ENCODE measurements at places on chromosomes 4 and X. TPM values are rescaled to one million over a fixed set of nuclear protein-coding genes. Genes with fewer than 3 reads are reported as not detected.

Gene DDX53
- not detected for total RNA-seq

Gene SHOX
- not detected for total RNA-seq

DNA sequence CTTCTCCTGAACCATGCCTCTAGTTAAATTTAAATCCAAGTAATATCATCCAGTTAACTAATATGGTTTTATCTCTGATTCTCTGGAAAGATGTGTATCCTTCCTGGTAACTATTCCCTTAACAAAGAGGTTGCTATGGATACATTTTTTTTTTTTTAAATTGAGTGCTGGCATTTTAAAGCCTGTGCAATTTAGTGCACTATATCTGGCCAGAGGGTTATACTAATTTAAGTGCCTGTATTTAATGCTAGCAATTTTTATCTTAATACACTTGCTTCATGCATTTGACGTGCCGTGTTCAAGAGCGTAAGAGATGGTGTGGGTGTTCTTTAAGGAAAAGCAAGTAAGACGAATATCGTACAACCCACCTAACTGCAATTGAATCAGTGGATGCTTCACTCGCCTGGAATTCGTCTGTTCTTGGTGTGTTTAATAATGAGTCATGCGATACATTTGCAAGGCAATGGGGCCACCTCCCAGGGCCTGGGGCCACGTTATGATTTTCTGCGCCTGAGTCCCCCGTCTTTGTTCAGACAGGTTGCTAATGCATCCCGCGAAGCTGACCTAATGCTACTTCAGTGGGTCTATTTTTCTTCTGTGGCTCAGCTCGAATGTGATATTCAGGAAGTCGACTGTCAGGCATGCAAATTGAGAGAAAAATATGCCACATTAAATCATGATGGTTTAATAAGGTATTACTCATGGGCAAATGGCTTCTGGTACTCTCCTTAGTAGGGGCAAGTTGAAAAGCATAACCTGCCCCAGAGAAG is 14.2 kb upstream of the MID1 start:
- no peak for DNase-seq

- DNase-seq = no peak
Measured at GRCh38 chr4:38008571-38009021, 48.4 kb downstream of the PTTG2 start.

GRCh38 chr4:3412257-3413020 is 29.3 kb upstream of the HGFAC start:
- no peak for DNase-seq

DNA sequence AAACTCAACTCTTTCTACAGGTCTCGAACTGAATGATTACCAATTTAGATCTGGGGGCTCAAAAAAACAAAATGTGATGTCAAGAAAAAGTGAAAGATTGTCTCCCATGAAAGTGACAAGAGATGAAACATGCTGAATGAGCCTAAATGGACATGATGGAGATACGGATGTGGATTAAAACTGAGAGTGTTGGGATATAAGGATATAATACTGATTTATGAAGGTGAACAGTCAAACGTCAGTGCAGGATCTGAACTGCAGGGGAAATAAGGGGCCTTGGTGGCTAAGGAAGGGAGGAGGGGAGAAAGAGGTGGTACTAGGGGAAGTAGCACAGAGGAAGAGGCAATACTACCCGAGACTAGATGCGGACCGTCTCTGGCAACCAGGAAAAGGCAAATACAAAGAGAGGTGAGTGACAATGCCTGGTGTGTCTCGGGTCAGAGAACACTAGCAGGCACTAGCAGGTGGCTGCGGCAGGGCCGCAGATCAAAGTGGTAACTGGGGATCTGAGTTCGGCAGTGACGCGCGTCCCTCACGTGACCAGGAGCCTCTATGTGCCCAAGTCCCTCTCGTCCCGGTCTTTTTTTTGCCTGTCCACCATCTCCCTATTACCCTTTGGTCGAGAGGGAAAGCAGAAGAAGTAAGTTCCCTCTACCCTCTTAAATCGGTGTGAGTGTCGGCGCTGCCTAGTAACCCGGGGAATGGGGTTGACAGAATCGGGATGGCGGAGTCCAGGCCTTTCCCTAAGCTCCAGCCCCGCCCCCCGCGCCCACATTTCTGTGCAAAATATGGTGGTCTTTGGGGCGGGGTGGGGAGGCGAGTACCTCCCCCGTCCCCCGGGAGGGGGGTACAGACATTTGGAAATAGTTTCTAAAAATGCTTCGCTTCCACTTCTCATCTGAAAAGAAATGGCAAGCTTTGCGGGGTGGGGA is at the start of gene TCEAL1:
TSS of gene TCEAL1 (plus strand) at position 590 of the 932 bp plus-strand sequence. CDS start 942 bp downstream, outside the sequence.
- no peak for DNase-seq

Gene XAGE1B
- total RNA-seq = not detected

DNA sequence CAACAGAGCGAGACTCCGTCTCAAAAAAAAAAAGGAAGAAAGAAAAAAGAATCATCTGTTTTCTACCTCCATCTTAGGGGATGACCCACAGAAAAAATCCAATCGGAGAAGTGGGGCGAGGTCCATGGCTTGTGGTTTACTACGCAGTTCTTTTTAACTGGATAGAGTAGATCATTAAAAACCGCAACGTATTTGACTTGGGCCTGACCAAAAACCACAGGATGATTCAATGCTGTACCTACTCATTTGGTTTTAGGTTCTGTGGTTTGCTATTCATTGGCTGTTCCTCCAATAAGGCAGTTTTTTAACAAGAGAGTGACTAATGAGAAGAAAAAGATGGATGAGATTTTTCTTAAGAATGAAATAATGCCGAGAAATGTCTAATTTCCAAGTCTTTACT is 83.7 kb downstream of the FREM3 start:
- DNase-seq = no peak

All from vagina (tissue), 2 donors.